ENCODE measurements at places on chromosomes 2 and 18.

GRCh38 chr2:159897081-159897480 lies 99.1 kb upstream of the CD302 start:
- DNase-seq: no peak

GRCh38 chr2:81396417-81397019 lies 1092.0 kb upstream of the LRRTM1 start:
- DNase-seq: no peak

- no peak for DNase-seq
Measured at GRCh38 chr2:239222312-239222660, 178.5 kb downstream of the HDAC4 start.

DNA sequence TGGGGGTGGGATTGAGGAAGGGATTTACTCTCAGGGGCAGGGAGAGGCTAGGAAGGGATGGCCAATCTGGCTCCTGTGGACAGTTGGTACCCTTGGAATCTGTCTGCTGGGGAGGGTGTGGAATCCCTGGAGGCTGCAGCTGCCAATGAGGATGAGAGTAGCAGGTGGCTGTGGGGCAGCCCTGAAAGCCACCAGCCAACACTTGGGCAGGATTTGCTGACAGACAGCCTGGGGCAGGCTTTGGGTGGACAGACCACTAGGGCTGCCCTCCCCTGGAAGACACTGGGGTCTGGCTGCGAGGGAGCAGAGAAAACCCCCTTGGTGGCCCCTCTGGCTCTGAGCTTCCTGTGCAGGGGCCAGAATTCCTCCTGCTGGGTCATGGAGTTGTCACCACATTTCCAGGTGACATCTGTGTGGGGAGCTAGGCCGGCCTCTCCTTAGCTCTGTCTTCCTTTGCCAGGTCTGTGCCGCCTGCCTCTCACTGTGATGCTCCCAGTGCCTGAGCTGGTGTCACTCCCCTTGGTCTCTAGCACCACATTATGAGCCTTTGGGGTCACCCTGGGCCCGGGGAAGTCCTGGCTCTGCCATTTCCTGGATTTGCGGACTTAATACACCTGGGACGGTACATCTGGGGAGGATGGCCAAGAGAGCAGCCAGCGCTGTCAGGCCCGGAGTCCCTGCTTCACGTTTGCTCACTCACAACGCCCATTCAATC lies 13.4 kb upstream of the ARHGEF4 start:
- DNase-seq: no peak

DNA sequence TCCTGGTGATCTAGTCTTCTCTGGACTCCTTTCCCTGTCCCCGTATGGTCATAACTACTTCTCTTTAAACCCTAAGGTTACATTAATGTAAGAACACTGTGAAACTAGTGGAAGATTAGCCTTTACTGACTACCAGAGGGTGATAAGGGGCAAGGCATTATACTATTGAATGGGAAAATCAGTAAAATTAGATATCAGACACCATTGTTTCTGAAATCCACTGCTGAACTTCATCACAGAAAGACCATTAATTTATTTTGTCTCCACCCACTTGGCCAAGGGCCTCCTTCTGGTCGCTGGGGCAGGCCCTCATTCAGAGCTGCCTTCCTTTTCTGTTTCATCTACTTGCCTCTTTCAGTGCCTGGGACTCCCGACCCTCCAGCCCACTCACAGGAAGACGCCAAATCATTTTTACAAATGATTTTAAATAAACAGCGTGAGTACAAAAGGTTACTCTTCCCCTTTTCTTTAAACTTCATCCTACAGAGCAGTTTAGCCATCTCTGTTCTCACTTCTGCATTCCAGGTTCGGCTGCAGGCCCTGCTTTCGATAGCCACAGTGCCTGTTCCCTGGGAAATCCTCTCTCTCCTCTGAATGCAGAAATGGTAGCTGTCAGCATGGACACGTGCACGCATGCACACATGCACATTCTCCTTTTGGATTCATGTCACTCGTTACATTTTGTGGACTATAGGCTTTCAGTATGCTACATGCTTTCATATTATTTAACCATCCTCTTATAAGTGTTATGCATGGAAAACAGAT lies 70.3 kb upstream of the DOCK10 start:
- DNase-seq: no peak

- DNase-seq: no peak
Measured at GRCh38 chr2:188452084-188452483, 160.4 kb downstream of the GULP1 start.

GRCh38 chr2:148049284-148049683 lies 28.4 kb downstream of the MBD5 start:
- no peak for DNase-seq

DNA sequence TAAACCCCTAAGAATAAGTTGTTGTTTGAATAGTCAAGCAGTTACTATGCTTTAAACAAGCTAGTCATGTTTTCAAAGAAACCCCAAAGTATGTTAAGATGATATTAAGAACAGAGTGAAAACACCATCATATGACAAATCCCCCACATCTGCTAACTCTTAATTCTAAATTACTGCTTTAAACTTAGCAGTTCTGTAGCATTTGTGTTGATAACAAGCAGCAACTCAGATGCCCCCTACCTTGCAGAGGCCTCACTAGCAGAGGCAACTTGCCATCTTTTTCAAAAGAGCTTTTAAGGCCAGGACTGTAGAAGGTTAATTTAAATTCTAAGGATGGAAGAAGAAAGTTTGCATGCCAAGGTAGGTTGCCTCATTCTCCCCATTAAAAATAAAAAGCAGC lies 376.2 kb downstream of the SETBP1 start:
- no peak for DNase-seq

- DNase-seq: no peak
Measured at GRCh38 chr2:188134241-188134640, 157.4 kb upstream of the GULP1 start.

GRCh38 chr2:222311319-222311977 lies 12.7 kb upstream of the PAX3 start:
- DNase-seq: no peak

GRCh38 chr2:134283661-134284060 lies 29.8 kb downstream of the MGAT5 start:
- DNase-seq: no peak

DNA sequence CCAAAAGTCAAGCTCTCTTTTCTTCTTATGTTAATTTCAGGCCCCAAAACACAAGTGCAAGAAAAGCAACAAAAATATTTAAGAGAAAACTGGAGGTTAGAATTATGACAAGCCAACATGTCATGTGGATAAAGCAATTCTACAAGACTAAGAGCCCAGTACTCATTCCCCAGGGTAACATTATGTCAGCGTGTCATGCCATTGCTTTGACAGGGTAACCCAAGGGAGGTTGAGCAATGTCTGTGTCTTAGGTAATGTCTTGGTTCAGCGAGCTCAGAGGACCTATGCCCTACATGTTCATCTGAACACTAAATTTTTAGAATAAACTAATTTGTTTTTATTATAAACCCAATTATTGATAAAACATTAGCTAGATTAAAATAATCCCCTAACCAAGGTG lies 173.2 kb upstream of the ZNF804A start:
- DNase-seq: no peak

- DNase-seq: no peak
Measured at GRCh38 chr2:210004881-210005280, 2.4 kb downstream of the RPE start.

DNA sequence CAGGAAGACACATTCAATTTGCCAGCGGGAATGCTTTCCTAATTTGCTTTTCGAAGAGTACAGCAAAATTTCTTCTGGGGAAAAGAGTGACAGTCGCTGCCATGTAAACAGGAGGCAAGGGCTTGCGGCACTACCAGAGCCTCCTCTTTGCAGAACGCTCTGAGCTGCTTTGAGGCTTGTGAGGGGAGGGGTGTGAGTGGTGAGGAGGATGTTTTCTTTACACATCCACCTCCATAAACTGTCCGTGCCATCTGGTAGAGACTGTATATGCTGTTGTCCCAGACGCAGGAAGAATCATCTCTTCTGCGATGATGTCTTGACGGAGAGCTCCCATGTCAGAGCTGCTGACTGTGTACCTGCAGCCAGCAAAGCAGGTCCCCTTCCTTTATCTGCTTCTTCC lies 138.0 kb downstream of the SOCS6 start:
- DNase-seq: no peak

- DNase-seq: no peak
Measured at GRCh38 chr2:167602122-167602521, 645.3 kb downstream of the STK39 start.

GRCh38 chr18:7877609-7878008 lies 310.5 kb downstream of the PTPRM start:
- DNase-seq: no peak

DNA sequence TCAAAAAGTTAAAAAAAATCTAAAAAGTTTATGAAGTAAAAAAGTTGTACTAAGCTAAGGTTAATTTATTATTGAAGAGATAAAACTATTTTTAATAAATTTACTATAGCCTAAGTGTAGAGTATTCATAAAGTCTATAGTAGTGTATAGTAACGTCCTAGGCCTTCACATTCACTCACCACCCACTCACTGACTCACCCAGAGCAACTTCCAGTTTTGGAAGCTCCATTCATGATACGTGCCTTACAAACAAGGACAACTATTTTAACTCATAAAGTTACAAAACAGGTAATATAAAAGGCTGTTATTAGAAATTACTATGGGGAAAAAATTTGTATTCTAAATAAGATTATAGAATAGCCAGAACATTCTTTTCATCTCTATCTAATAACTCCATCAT lies 158.9 kb upstream of the FN1 start:
- DNase-seq: no peak

DNA sequence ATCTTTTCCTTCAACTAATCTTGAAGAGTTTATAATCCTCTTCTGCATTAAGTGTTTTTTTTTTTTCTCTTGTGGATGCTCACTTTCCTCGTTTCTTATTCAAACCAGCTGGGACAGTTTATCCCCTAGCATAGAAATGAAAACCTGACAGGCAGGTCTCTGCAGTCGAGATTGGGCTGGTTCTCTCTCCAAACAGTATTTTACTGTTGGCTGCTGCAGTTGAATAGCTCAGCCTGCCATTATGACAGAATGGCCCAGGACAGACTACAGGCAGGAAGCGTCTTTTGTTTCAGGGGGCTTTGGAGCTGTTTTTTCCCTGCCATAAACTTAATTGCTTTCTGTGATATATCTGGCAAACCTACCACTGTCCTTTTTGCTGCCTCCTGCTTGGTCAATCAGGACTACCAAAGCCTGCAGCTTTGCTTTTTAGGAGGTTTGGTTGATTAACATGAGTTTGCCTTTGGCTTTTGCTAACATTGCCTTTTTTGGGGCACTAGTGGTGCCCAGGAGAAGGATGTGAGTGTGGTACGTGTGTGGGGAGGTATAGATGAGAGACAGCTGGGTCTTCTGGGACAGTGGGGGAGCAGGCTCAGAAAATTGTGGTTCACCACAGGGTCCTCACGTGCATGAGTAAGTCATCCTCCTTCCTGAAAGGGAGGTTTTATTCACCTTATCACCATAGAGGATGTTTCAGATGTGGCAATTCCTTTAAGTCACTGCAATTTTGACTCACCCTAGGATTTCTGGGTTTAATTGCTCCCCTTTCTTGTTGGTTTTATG lies 128.7 kb downstream of the LYPD6B start:
- DNase-seq: no peak

- DNase-seq: peak; percentile 16
Measured at GRCh38 chr2:7633566-7634153, 716.4 kb downstream of the RNF144A start.

GRCh38 chr2:178478130-178478438 lies 316 bp downstream of the FKBP7 start:
- DNase-seq: peak; percentile 11

DNA sequence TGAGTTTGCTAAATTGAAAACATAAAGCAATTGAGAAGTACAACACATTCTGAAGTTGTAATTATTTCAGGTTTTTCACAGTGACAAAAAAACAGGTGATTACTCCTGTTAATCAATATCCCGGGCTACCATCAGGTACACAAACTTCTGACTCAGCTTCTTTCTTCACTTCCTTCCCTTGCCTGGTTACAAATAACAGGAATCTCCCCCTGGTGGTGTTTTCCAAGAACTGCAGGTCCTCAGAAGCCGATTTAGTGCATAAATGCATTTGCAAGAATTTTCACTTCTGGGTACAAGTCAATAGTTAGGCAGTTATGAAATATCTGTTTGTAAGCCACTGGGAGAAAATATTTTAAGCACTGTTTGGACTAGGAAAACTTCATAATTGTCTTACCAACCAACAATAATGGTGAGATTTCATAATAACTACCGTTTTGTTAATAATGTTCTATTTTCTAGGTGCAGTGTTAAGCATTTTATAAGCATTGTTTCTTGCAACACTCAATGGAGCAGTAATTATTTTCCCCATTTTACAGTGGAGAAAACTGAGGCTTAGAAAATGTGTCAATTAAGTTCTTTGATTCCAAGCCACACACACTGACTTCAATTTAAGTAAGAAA lies 12.4 kb upstream of the GMCL1 start:
- peak; percentile 74 for DNase-seq
